ENCODE measurements at places on chromosomes 13 and 19.

DNA sequence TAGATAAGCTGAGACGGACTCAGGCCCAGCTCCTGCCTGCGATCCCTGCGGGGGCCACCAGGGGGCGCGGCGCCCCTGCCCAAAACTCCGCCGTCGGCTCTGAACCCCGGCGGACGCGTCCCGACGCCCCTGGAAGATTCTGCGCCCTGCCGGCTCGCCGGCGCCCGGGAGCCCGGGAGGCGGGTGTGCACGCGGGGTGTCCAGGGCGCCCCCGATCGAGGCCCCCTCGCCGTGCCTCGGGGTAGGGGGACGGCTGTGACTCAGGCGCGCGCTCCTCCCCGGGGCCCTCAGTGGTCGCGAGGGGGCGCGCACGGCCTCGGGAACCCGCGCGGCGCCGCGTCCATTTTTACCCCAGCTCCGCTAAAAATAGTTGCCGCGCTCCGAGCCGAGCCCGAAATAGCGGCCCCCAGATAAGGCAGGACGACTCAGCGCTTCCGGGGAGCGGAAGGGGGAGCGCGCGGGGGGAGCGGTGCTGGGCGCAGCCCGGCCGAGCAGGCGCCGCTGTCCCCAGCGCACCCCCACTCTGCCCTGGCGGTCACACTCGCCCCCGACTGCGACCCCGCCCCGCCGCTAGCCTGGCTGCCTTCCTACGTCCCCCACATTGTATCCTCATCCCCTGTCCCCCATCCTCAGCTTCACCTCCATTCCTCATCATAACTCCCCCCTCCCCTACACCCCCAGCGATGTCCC lies 16.0 kb upstream of the ERCC1 start:
- DNase-seq: peak; percentile 72

GRCh38 chr13:98976338-98976737 lies 1.5 kb downstream of the DOCK9 start:
- no peak for DNase-seq

GRCh38 chr19:8477889-8478288 lies 24.6 kb downstream of the PRAM1 start:
- no peak for DNase-seq

- DNase-seq: no peak
Observed at GRCh38 chr19:28864577-28865042, 348.3 kb downstream of the UQCRFS1 start.

GRCh38 chr19:9943744-9944143 lies 7.4 kb upstream of the OLFM2 start:
- no peak for DNase-seq

DNA sequence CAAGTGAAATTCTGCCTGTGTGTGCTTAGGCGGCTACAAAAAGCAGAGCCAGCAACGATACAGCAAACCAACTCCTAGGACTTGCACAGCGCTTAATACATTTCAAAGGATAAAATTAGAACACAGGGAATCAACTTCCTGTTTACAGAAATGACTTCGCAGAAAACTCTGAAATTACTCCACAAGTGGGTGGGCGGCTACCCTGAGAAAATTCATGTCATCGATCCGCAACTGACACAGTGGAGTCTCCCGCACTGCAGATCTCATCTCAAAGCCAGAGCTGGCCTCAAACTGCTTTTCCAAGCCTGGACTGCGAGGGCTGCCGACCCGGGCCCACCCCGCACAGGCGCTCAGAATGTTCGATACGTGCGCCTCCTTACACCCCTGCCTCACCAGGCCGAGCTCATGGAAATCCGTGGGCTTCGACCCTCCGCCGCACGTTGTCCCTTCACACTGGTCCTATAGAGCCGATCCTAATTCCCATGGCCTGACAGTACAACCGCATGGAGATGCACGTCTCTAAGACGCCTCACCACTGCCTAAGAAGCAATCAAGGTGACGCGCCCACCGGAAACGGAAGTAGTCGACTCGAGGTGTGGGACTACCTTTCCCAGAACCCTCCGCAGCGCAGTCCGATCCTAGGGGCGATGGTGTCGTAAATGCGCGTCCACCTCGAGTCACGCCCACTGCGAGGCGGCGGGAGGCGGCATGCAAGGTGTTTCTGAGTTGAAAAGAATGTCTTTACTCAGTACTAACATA lies at the start of gene ZNF229:
ZNF229 (minus strand) TSS at position 557 of the 759 bp plus-strand sequence. CDS start 5,625 bp downstream, outside the sequence.
- DNase-seq: peak; percentile 75

GRCh38 chr19:5953680-5954213 lies 24.2 kb downstream of the RANBP3 start:
- DNase-seq: no peak

DNA sequence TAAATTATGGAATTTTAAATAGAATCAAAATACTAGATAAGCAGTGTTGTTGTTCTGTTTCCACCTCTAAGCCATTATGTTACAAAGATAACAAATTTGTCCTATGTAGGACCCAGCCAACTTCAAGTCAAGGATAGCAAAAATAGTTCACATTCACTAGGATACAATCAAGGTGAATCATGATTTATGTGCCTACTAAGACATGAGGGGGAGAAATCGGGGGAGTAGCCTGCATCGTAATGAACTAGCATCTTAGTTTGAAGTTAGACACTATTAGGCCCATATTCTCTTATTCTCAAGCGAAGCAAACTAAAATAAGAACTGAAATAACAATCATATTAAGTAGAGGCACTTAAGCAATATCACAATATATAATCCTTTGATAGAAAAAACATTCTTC lies 779.4 kb upstream of the PCDH9 start:
- no peak for DNase-seq

DNA sequence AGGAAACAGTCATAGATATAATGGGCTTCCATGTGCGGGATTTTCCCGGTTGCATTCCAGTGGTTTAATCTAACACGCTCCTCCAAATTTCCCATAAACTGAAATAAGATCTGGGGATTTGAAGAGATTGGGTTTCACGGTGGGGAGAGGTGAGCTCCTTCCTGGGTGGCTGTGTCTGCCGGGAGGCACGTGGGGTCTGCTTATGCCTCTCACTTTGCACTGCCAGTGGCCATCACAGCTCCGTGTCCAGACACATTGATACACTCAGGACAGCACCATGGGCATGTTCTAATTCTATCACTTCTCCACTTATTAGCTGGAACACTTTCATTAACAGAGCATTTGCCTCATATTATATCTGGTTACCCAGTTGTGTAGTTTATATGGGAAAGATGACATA lies 73.4 kb downstream of the SOX1 start:
- no peak for DNase-seq

DNA sequence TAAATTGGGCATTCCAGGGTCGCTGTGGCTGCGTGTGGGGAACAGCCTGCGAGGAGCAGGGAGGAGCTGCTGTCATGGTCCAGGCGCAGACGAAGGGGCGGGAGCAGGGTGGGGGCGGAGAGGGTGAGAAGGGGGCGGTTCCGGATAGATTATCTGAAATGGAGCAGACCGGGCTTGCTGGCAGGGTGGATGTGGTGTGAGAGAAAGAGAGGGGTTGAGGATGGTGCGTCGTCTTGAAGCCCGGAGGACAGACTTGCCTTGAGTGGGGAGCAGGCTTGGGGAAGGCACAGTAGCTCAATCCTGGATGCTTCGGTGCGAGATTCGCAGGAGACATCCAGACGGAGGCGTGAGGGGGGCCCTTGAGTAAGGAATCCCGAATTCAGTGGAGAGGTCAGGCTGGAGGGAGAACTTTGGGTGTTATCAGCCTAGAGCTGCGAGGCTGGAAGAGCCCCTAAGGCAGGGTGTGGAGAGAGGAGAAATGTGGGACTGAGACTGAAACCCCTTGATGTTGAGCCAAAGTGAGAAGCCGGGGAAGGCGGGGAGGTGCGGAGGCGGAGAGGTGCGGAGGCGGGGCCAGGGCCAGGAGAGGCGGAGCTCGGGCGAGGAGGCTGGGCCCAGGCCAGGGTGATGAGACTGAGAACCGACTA lies 40.6 kb downstream of the DPF1 start:
- DNase-seq: no peak

- DNase-seq: no peak
Observed at GRCh38 chr19:51479531-51480331, 1.4 kb downstream of the CEACAM18 start.

GRCh38 chr13:72109863-72110262 lies 242.9 kb upstream of the DACH1 start:
- DNase-seq: no peak

GRCh38 chr19:46717716-46718143 lies 816 bp upstream of the PRKD2 start:
- no peak for DNase-seq

DNA sequence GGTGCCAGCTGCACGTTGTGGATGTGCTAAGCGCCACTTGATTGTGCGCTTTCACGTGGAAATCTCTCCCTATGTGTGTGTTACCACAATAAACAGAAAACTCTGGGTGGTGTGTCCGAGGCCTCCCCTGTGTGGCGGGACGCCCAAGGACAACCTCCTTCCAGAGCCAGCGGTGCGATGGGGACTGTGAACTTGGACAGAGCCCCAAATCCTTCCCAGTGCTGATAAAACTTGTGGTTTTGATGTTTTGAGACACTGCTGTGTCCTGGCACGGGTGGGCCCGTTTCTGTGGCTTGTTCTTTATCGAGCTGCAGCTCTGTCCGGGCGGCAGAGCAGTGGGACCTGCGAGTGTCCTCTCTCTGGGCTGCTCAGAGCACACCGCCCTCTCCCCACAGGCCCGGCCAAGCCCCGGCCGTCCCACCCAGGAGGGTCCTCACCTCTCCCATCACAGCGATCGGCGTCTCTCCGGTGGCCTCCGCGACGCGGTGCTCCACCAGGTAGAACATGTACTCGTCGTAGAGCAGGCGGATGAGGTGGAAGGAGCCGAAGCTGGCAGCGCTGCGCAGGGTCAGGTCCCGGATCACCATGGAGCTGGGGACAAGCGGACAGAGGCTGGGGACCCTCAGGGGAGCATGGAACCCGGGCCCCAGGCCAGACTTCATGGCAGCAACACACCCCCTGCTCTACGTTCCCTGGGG lies 18.8 kb upstream of the RANBP3 start:
- no peak for DNase-seq

DNA sequence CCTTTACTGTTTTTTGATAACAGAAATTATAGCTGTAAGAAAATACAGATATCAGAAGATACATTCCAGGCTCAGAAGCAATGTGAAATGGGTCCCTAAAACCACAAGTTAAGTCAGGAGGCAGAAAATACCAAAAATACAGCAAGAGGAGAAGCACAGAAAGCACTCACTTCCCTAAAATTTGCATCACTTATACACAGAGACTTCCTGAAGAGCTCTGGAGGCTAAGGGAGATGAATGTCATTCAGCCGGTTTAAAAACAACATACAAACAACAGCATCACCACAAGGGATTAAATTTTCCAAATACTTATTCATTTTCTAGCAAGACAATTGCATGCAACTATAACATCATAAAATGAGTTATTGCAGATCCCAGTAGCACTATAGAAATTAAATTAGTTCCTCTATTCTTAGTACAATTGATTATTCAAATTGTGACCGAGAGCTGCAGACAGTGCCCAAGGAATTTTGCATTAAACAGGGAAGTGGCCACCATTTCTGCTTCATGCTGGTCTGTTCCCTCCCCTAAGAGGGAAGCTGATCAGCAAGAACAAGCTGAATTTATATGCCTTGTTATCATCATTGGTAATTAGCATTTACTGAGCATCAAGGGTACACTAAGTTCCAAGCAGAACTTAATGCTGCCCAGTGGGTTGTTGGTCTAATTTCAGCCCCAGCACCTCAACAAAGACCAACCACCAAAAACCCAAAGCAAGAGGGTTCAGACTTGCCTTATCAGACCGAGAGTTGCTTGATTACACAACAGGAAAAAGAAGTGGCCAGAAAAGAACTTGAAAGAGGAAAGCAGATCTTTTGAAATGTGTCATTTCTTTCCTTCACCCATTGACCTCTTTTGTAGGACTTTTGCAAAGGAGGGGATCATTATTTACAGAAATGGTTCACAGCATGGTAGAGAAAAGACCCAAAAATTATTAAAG lies 140.7 kb downstream of the KCTD12 start:
- no peak for DNase-seq

GRCh38 chr13:95279016-95279415 lies 22.2 kb downstream of the ABCC4 start:
- no peak for DNase-seq

GRCh38 chr19:23972161-23972560 lies 57.5 kb downstream of the ZNF726 start:
- no peak for DNase-seq

DNA sequence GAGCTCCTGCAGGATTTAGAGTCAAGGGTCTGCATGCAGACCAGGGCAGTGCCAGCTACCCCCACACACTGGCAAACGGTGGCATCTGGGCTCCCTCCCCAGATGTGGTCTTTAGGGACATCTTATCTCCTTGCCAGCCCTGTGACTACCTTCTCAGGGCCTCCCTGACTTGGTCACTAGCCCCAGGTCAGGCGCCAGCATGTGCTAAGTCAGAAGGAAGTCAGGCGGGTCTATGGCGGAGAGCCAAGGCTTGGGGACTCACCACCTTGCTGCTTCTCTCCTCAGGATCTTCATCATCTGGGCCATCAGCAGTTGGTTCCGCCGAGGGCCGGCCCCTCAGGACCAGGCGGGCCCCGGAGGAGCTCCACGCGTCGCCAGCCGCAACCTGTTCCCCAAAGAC lies 17.6 kb downstream of the CLPTM1 start:
- no peak for DNase-seq

Measured in progenitor cell of endocrine pancreas (in vitro differentiated cells).